ENCODE measurements at places on chromosomes 3 and 15. TPM values are rescaled to one million over a fixed set of nuclear protein-coding genes. Genes with fewer than 3 reads are reported as not detected.

The A4GNT gene
- total RNA-seq: not detected

The MITF gene
- 1.4 TPM for total RNA-seq

The STAG1 gene
- 39.4 TPM for total RNA-seq

The GOLGA6B gene
- not detected for total RNA-seq

The LINGO1 gene
- not detected for total RNA-seq

GRCh38 chr3:33936171-33936920 lies 137.9 kb downstream of the PDCD6IP start:
- H3K27ac ChIP-seq: no peak overlapping the region
- H3K36me3 ChIP-seq: no peaks in the 10 kb centered on the region
- no peaks in the 10 kb centered on the region for H3K27me3 ChIP-seq
- no peak for DNase-seq

DNA sequence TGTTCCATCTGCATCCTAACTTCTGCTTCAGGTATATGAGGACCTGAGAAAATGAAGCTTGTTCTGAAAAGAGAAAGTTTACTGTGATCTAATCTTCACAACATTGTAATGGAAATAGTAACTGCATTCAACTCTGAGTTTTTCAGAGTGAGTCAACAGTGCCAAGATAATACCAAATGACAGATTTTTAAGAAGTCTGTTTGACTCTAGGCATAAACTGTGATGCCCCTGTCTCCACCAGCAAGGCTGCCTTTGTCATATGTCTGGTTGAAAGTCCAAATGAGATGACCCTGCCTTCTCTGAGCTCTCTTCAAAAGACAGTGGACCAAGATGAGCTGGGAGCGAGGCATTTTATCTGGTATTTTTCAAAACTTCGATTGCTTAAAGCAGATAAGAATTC lies 44.8 kb upstream of the B3GNT5 start:
- peaks cover 46% of the 10 kb centered on the region for H3K36me3 ChIP-seq
- peaks cover 7% of the 10 kb centered on the region for H3K4me1 ChIP-seq
- no peak for DNase-seq
- H3K4me3 ChIP-seq: no peak overlapping the region

DNA sequence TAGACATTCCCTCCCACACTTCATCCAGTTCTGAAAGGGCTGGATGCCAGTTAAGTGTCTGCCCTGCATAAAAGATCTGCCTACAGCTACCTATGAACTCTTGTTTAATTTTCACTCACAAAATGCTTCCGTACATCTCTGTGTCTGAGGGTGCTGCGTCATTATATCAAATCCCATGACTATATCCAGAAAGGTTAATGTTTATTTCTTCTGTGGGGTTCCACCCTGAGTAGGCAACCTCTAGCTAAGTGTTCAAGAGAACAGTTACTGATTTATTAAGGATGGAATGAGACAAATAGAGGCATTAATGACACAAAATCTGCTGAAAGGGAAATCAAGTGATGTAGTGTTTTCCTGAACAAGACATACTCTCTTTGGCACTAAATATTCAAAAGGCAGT lies 220.2 kb downstream of the MTHFS start:
- no peak overlapping the region for H3K27ac ChIP-seq
- DNase-seq: no peak
- H3K27me3 ChIP-seq: peaks cover 13% of the 10 kb centered on the region
- no peaks in the 10 kb centered on the region for H3K36me3 ChIP-seq

DNA sequence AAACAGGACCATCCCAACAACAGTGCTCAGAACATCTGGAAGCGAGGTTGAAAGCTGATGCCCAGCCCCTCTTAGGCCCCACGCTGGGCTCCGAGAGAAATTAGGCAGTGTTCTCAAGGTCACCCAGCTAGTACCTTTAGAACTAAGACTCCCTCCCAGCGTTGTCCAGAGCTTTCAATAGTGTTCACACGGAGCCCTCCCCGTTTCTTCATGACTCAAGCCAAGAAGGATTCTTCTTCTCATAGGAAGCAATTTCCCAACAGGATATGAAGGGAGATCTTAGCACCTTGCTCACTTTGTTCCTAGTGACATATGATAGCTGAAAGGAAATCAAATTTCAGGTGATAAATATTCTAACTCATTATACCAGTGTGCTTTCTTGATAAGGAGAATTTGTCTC lies 244.2 kb upstream of the ST8SIA2 start:
- no peaks in the 10 kb centered on the region for H3K4me1 ChIP-seq
- peaks cover 14% of the 10 kb centered on the region for H3K36me3 ChIP-seq
- no peaks in the 10 kb centered on the region for H3K27me3 ChIP-seq
- no peak for DNase-seq
- H3K4me3 ChIP-seq: no peak overlapping the region

GRCh38 chr3:64224826-64225610 lies at the start of gene PRICKLE2:
TSS of gene PRICKLE2 (minus strand) at chr3:64225466. CDS start at chr3:64198927, 26,539 bp downstream.
- H3K4me3 ChIP-seq: no peak within 1 kb of the TSS
- no peak within 1 kb of the TSS for H3K27ac ChIP-seq
- no peaks in the 10 kb centered on the region for H3K36me3 ChIP-seq
- H3K4me1 ChIP-seq: no peaks in the 10 kb centered on the region
- DNase-seq: no peak

The STRA6 gene
- not detected for total RNA-seq

The CHRD gene
- total RNA-seq: not detected

The GP5 gene
- 2.3 TPM for total RNA-seq

DNA sequence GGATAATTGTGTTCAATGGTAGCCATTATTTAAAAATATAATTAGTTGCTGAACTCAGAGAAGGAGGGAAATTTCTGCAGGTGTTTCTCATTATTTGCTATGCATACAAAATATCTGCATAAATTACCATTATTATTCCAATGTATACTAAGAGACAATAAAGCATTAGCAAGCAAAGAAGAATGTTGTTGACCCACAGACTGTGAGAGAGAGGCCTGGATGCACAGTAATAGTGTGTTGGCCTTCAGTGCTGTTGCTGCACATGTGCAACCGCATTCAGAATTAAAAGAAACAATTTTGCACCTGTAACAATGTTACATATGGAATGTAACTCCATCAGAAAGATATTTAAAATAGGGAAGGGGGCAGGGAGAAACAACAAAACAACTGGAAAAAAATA lies 155.6 kb upstream of the KCNH8 start:
- peaks cover 6% of the 10 kb centered on the region for H3K27me3 ChIP-seq
- peaks cover 2% of the 10 kb centered on the region for H3K36me3 ChIP-seq
- no peak for DNase-seq
- H3K27ac ChIP-seq: no peak overlapping the region

DNA sequence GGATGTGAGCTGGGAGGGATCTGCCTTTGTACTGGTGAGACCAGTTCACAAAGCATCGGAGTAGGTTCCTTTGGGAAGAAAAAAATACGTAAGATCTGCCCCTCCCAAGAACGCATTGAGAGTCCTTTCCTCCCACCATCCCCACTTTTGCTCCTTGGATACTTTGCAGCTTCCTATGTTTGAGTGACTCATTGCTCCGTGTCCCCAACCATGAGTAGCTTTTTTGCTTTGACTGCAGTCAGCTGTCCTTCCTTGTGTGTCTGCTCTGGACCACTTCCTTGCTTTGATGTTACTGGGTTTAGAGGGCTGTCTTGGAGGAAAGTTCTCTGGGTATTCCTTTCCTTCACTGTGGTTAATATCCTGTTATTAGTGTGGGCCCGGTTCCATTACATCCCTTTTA lies 43.2 kb upstream of the PTPN23 start:
- H3K27ac ChIP-seq: no peak overlapping the region
- H3K36me3 ChIP-seq: peaks cover 32% of the 10 kb centered on the region
- no peaks in the 10 kb centered on the region for H3K27me3 ChIP-seq
- no peak for DNase-seq
- no peak overlapping the region for H3K4me3 ChIP-seq

The RGMA gene
- total RNA-seq: not detected

The TMEM39A gene
- total RNA-seq: 35.0 TPM

The CAMK2N2 gene
- total RNA-seq: not detected

- peaks cover under 1% of the 10 kb centered on the region for H3K36me3 ChIP-seq
- peaks cover 17% of the 10 kb centered on the region for H3K27me3 ChIP-seq
- DNase-seq: no peak
- no peak overlapping the region for H3K27ac ChIP-seq
Measured at GRCh38 chr3:170413291-170413690, 5.4 kb upstream of the CLDN11 start.

DNA sequence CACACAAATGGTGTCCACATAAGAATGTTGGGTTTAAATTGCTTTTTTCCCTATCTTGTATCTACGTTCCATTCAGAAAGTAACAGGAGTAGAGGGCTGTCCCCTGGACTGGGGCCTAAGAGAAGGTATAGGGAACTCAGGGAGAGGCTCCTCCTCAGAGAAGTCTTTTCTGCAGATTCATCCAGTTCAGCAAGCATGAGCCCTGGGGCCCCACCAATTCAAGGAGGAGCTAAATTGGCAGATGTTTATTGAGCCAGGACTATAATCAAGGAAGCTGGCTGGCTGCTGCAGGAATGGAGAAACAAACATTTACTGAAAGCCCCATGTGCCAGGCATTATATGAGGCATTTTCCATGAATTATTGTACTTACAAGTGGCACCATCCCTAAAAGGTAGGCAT lies 22.1 kb upstream of the LARS2 start:
- peaks cover 12% of the 10 kb centered on the region for H3K27me3 ChIP-seq
- H3K36me3 ChIP-seq: peaks cover 3% of the 10 kb centered on the region
- H3K4me3 ChIP-seq: no peak overlapping the region

The TGFBR2 gene
- total RNA-seq: 86.9 TPM

GRCh38 chr3:99659951-99660350 lies 21.6 kb downstream of the COL8A1 start:
- H3K4me1 ChIP-seq: no peaks in the 10 kb centered on the region
- no peak for DNase-seq
- H3K36me3 ChIP-seq: no peaks in the 10 kb centered on the region
- no peak overlapping the region for H3K4me3 ChIP-seq

The SKOR1 gene
- 0.89 TPM for total RNA-seq

GRCh38 chr15:100572362-100572983 lies 29.5 kb downstream of the LINS1 start:
- H3K36me3 ChIP-seq: peaks cover 31% of the 10 kb centered on the region
- H3K27ac ChIP-seq: no peak overlapping the region
- H3K4me1 ChIP-seq: peaks cover 27% of the 10 kb centered on the region
- no peak for DNase-seq
- no peaks in the 10 kb centered on the region for H3K27me3 ChIP-seq
- no peak overlapping the region for H3K4me3 ChIP-seq

DNA sequence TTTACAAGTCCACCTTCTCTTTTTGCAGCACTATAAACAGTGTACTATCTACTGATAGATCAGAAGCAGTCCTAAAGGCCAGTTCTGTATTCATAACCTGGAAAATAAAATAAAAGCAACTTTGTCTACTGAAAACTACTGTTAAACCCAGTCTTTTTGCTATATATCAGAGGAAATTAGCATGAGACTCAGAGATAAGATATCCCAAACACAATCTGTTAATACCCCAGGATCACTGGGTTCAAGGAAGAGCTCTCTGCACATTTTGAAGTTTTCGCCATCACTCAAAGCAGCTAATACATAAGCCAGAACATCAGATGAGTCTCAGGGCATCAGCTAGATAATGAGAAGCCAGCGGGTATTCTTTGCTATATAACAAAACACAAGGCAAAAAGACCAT lies 21.8 kb downstream of the OSBPL10 start:
- peaks cover 5% of the 10 kb centered on the region for H3K4me1 ChIP-seq
- no peaks in the 10 kb centered on the region for H3K36me3 ChIP-seq
- H3K27me3 ChIP-seq: peaks cover 8% of the 10 kb centered on the region
- no peak overlapping the region for H3K27ac ChIP-seq

DNA sequence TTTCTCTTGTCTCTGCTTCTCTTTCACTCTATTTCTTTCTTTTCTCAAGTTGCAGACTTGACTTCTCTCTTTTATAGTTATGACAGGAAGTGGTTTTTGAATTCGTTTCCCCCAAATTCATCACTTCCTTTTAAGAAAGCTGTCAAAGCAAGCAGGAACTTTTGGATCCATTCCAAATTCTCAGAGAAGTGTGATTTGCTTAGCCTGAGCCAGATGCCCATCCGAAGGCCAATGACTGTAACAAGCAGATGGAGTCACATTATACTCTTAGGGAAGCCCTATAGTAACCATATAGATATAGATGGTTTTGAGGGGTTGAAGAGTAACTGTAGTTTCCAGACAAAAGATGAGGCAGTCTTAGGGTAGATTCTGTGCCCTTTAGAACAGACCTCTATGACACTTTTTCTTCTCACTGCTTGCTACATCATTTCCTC lies 592.0 kb upstream of the KCNMB2 start:
- peak overlapping the region; percentile 46 for H3K27ac ChIP-seq
- H3K27me3 ChIP-seq: no peaks in the 10 kb centered on the region
- DNase-seq: no peak
- H3K36me3 ChIP-seq: peaks cover 10% of the 10 kb centered on the region
- H3K4me1 ChIP-seq: peaks cover 11% of the 10 kb centered on the region

GRCh38 chr3:81451611-81452010 lies 309.8 kb downstream of the GBE1 start:
- DNase-seq: no peak
- H3K27me3 ChIP-seq: peaks cover 3% of the 10 kb centered on the region
- no peaks in the 10 kb centered on the region for H3K36me3 ChIP-seq
- H3K27ac ChIP-seq: no peak overlapping the region
- no peak overlapping the region for H3K4me3 ChIP-seq
- H3K4me1 ChIP-seq: no peaks in the 10 kb centered on the region

The ADIPOQ gene
- not detected for total RNA-seq

GRCh38 chr3:16211176-16211904 lies 36.9 kb downstream of the GALNT15 start:
- no peaks in the 10 kb centered on the region for H3K36me3 ChIP-seq
- H3K27ac ChIP-seq: no peak overlapping the region
- no peak for DNase-seq
- peaks cover 2% of the 10 kb centered on the region for H3K27me3 ChIP-seq

- H3K36me3 ChIP-seq: no peaks in the 10 kb centered on the region
- H3K4me1 ChIP-seq: no peaks in the 10 kb centered on the region
- no peak for DNase-seq
- H3K27ac ChIP-seq: no peak overlapping the region
- H3K27me3 ChIP-seq: peaks cover 22% of the 10 kb centered on the region
Measured at GRCh38 chr3:134892326-134892725, 97.3 kb downstream of the EPHB1 start.

Data from activated naive CD8-positive, alpha-beta T cell treated with anti-CD3 and anti-CD28 coated beads, Interleukin-2, amount 10 ng/mL, durations not matched to agents 7 days and 5 days (primary cell).